Stimulated activated CD8-positive, alpha-beta memory T cell treated with anti-CD3 and anti-CD28 coated beads, Interleukin-4, amount 100 ng/mL, for 1 hour (primary cell): ENCODE measurements at places on chromosomes 5 and 9.

GRCh38 chr9:6780690-6781089 is 22.9 kb downstream of the KDM4C start:
- no peak for DNase-seq

- DNase-seq, result no peak
These were observed 2.5 kb upstream of the RANBP3L start for GRCh38 chr5:36304095-36304805.

DNA sequence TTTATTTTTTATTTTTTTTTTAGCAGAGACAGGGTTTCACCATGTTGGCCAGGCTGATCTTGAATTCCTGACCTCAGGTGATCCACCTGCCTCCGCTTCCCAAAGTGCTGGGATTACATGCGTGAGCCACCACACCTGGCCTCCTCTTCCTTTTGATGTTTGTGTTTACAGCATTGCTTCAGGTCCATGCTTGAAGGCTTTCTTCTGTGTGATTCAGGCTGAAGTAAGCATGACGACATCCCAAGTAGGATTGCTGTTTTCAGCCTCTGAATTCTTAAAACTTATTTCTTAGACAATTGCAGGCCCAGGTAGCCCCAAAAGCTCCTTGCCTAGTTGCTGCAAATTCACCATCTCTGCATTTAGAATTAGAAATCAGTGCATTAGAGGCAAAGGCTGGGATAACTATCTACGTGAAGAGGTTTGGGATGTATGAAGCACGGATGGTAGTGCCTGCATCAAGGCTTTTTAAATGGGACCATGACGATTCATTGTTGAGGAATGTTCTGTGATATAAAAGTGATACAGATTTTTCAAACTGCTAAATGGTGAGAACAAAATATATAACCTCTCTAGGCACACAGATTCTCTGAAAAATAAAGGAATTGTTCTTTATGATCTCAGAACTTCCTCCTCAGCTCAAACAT is 3.0 kb upstream of the ETF1 start:
- DNase-seq, result no peak

DNA sequence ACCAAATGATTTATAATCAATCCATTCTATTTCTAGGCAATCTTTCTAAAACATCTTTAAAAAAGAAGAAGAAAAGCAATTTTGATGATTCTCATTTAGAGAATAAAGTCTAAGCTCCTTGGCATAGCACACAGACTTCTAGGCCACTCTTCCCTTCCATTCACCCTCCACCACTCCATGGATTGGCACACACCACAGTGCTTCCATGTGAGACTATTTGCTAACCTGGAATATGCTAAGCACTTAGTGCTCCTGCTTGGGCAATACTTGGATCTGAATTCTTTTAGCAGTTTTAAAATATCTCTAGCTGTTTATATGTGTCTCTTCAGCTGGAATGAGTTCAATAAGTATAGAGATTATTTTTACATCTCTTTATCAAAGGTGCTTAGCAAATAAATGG is 177.6 kb upstream of the FBXL7 start:
- DNase-seq, result no peak

DNA sequence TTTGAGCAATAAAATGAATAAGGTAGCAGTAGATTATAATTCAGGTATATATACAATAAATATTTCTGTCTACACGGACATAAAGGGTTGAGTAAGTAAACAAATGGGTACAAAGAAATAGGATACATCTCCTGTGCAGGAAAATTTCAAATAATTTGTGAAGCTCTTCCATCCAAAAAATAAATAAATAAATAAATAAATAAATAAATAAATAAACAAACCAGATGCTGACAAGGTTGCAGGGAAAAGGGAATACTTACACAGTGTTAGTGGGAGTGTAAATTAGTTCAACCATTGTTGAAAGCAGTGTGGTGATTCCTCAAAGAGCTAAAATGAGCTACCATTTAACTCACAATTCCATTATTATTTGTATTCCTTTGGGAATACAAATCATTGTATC is 227.3 kb upstream of the CDH18 start:
- no peak for DNase-seq

- no peak for DNase-seq
These were observed 406.0 kb downstream of the PRELID2 start for GRCh38 chr5:145429170-145429569.

- no peak for DNase-seq
These were observed 41.3 kb upstream of the HAND1 start for GRCh38 chr5:154519359-154519758.

- DNase-seq, result no peak
These were observed 229.5 kb downstream of the CD180 start for GRCh38 chr5:66967102-66967501.

DNA sequence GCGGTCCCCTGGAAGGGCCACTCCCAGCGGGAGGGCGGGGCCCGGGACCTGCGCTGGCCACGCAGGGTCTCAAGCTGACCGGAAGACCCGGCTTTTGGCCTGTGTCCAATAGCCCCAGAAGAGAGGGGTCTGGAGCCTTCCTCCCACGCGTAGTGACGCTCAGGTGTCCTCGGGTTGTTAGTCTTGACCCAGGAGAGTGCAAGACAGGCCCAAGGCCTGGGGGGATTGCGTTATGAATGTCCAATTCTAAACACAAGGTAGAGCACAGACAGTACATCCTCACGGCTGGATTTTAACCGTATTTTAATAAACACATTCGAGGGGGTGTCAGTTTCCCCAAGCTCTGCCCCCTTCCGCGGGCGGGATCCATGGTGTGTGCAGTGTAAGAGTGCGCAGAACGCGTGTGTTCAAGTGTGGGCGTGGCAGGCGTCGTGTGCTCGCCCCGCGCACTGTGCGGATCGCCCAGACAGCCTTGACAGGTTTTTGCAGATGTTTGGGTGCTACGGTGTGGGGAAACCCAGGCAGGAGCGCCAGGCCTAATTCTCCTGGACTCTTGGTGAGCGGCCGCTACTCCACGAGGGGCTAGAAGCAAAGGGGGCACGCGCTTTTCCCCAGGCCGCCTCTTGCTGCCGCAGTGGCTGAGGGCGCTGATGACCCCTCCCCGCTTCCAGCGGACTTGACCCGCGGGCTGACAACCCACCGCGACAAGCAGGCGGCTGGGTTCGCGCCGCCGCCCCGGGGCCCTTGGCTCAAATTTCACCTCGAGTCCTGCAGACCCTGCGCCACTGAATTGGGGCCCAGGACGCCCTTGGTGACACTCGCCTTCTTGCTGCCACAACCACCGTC is 6.1 kb upstream of the DMRT3 start:
- no peak for DNase-seq

DNA sequence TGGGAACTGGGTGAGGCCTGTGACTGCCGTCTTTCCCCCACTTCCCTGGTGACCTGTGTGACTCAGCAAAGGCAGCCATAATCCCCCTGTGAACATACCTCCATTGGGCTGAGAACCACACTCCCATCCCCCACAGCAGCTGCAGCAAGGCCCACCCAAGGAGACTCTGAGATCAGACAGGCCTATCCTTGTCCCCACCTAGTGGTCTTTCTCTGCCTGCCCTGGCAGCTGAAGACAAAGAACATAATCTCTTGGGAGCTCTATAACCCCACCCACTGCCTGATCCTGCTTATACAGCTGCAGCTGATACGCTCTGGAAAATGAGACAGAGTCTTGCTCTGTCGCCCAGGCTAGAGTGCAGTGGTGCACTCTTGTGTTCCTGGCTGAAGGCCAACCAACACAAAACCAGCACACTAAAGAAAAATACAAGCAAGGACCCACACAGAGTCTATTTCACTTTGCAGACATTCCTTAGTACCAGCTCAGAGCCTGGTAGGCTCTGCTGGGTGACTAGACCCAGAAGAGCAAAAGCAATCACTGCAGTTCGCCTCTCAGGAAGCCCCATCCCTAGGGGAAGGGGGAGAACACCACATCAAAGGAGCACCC is 106.7 kb downstream of the MCTP1 start:
- DNase-seq, result no peak

DNA sequence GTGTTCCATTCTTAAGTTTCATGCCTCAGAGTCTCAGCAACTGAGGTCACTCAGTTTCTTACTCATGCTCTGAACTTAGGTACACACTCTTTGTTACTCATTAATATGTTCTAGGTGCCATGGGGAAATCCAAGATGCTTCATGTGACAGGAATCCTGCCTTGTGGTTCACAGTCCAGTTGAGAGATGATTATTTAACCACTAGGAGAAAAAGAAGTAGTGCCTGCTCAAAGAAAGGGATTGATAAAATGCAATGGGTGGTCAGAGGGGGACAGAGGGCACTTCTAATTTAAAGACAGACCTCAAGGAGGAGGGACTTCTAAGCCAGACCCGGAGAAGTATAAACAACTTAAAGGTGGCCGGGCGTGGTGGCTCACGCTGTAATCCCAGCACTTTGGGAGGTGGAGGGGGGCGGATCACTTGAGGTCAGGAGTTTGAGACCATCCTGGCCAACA is 69.0 kb downstream of the UGCG start:
- DNase-seq, result no peak

DNA sequence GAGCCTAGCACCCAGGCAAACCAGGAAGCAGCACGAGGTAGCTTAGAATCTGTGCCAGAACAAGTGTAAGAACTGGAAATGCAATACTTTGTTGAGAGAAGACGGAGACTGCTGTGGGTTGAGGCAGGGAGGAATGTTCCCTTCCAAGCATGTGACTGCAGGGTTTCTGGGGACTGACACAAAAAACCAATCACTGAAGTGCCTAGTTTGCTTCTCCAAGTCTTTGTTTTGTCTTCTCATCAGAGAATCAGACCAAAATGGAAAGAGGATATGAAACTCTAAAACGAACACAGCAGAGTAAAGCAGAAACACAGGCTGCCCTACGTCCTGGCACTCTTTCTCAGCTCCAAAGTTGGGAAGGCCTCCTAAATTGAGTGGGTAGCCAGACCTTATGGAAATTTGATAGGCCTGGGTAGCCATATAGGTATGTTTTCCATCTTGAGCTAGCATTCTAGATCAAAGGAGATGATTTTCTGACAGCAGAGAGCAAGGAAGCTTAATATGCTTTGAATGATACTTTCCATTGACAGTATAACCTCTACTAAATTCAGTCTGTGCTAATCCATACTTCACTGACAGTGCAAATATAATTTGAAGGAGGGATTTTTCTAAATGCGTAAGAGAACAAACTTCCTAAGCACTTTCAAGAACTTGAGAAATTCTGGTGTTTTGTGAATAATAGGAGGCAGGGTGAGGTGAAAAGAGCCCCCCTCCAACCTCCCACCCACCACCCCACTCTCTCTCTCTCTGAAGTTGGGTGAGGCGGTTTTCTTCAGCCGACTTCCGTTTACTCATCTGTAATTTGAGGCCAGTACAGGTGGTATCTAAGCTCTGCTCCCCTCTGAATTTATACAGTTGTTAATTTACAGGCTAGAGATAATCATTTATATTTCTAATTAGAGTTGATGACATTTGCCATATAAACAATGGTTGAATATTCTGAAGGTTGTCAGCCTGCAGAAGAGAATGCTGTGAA is 5.5 kb downstream of the ADRB2 start:
- no peak for DNase-seq

DNA sequence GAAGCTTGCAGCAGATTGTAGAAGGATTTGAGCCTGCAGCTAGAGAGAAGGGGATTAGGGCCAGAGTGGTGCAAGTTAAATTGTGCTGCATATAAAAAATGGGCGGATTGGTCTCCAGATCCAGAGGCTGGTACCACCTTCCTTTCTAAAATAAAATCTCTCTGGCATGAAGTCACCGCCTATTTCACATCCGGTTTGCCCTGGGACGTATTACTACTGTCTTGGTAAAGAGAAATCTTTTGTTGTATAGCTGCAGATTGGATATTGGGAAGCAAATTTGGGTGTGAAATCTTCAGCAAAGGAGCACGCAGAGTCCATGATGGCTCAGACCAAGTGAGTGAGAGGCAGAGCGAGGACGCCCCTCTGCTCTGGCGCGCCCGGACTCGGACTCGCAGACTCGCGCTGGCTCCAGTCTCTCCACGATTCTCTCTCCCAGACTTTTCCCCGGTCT is at the start of gene GABRA1:
Gene GABRA1, plus strand, starts transcription at position 180 of the 451 bp plus-strand sequence. CDS start 2,691 bp downstream, outside the sequence.
- no peak for DNase-seq

- DNase-seq, result no peak
These were observed 462.6 kb downstream of the ENC1 start for GRCh38 chr5:74177961-74178360.

- no peak for DNase-seq
These were observed at the start of gene FST for GRCh38 chr5:53480416-53481158. TSS of gene FST (plus strand) at chr5:53480629. CDS start at chr5:53480792, 163 bp downstream.

- no peak for DNase-seq
These were observed 123.1 kb downstream of the DMRT2 start for GRCh38 chr9:1173211-1173610.

DNA sequence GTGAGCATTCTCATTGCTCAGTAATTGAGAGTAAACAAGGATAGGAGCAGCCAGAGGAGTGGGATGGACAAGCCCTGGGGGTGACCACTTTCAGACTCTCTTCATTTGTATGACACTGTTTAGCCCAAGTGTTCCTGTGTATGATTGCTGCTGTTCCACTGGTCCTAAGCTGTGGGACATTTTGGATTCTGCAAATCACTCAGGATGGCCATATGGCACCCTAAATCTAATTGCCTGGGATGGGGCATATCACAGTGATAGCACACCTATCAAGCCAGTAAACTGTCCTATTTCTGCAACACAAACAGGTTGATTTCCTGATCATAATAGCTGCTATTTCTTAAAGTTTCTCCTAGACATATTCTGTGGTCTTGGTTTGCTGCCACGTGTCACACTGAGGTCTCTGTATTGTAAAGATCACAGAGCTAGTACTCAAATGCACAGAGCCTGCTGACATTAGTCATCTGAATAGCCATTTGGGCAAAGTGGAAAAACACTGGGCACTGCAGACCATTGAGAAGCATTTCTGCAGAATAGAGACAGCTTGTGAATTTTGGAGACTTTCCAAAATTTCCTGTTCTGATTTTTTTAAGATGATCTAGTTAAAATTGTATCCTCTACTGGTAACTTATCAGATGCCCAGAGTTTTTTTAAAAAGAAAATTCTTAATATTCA is 320.2 kb downstream of the RFX3 start:
- DNase-seq, result no peak

DNA sequence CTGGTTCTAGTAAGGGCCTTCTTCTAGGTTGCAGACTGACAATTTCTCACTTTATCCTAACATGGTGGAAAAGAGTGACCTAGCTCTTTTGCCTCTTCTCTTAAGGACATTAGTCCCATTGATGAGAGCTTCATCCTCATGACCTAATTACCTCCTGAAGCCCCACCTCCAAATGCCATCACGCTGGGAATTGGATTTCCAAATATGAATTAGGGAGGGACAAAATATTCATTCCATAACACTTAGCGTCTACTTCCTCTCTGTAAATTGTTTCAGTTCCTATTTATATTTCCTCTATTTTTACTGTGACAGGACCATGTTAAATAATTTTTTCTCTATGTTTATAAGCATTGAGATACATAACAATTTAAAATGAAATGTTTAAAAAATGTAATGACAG is 408.8 kb downstream of the CDH10 start:
- DNase-seq, result no peak

DNA sequence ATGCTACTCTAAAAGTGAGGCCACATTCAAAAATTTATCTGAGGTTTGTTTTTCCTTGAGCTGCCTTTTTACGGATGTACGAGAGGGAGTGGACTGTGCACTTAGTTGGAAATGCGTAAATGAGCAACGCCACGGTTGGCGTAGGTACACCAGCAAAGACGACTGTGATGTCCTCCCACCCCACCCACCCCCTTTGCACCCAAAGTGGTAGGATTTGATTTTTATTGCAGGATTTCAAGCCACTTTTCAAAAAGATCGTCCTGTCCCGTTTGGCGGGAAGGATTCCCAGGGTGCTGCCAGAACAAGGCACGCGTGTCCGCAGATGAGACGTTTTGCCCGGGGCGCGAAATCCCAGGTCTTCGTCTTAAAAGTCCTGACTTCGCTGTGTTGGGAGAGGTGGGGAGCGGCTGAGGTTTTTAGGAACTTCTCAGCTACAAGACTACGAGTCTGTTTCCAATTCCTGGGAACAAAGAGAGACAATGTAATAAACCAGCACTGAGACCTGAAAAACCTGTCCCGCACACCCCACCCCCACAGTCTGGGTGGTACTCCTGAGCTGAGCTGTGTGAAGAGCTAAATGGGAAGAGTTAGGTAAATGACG is 1.0 kb upstream of the TLE1 start:
- DNase-seq, result no peak
